Endothelial cell of umbilical vein (primary cell): ENCODE measurements at places on chromosomes 16 and 17.

GRCh38 chr16:23040246-23040645 is 109.0 kb downstream of the USP31 start:
- no peak for DNase-seq

GRCh38 chr16:72723781-72724180 is 324.1 kb downstream of the ZFHX3 start:
- DNase-seq, result no peak

DNA sequence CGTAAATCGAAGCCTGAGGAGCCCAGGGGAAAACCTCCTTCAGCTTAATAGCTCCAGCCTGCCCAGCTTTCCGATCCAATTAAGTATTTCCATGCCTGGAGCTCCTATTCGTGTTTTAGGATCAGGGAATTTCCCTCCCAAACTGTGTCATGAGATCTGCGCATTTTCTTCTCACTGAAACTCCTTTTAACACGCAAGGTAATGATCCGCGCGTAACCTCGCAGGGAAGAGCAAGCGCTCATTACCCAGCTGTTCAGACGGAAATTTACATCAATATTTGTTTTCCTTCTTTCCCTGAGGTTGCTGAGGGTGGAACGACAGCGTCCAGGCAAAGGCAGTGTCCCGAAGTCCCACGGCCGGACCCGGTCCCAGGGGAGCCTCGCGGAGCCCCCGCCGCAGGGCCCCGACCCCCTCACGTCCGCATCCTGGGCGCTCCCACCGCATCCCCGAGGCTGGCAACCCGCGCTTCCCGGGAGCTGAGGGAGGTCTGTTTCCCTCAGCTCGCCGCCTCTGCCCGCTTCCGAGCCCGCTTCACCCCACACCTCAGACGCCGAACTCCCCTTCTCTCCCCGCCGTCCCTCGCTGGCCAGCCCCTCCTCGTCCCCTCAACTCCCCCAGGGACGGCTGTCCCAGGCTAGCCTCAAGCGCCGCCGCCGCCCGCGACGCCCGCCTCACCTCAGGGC is 415 bp downstream of the ABCA5 start:
- peak; percentile 56 for DNase-seq

DNA sequence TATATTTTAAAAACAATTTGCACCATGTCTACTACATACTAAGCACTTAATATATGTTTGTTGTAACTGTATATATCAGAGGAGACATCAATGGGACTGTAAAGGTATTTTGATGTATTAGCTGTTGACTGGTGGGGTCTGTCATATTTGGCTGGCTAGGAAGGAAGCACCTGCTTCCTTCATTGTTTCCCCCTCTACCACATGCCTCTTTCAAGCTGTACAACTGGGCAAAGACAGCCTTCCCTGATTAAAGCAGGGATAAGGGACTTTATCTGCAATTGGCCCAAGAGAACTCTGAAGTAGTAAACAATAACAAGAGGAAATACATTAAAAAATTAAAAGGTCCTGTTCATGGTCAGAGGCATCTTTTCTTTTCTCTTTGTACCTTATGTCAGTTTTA is 5.5 kb upstream of the SLFN12L start:
- peak; percentile 85 for DNase-seq

GRCh38 chr17:52158450-52159042 is at the start of gene CA10:
Gene CA10 (minus strand): TSS chr17:52158714.
- DNase-seq, result no peak

GRCh38 chr17:16415031-16415924 is at the start of gene TRPV2:
Gene TRPV2 (plus strand): TSS chr17:16415571. CDS start chr17:16417669, 2,098 bp downstream.
- DNase-seq, result no peak

GRCh38 chr17:64777415-64778239 is 115.5 kb upstream of the SMURF2 start:
- no peak for DNase-seq

- DNase-seq, result no peak
Measured at GRCh38 chr17:80217703-80218362, 2.3 kb downstream of the SGSH start.

GRCh38 chr16:57284209-57284951 is at the start of gene PLLP:
Gene PLLP (minus strand): TSS chr16:57284672. CDS start chr16:57284540, 132 bp downstream.
- peak; percentile 38 for DNase-seq

DNA sequence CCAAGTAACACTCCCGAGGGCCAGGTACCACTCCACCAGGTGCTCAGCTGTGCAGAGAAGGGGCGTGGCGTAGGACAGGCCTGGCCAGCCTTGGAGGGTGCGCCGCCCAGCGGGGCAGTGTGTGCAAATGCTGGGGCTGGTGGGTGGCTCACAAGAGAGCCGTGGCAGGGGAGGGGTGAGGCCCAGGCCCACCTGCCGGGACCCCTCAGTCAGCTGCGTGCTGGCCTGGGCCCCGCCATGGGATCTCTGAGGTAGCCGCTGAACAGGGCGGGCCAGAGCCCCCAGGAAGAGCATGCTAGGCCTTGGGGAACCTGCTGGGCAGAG is 8.8 kb downstream of the TPSG1 start:
- no peak for DNase-seq

DNA sequence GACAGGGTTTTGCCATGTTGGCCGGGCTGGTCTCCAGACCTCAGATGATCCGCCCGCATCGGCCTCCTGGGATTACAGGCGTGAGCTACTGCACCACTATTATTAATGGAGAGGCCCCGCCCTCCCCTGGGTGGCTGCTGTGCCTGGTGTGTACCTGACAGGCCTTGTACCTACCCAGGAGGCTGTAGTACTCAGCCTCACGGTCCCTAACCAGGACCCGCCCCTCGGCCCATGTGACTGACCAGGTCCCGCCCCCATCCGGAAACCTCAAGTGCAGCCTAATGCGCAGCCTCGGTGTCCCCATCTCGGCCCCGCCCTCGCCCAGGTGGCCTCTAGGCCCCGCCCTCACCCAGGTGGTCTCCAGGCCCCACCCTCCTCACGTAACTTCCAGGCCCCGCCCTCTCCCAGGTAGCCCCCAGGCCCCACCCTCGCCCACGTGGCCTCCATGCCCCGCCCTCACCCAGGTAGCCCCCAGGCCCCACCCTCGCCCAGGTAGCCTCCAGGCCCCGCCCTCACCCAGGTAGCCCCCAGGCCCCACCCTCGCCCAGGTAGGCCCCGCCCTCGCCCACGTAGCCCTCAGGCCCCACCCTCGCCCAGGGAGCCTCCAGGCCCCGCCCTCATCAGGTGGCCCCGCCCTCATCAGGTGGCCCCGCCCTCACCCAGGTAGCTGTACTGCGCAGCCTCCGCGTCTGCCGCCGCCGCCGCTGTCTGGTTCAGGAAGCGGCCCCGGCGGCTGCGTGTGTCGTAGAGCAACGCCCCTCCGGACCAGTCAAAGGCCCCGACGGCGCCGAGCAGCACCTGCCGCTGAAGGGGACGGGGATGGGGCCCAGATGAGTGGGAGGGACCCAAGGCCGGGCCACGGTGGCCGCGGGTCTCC is 31.0 kb downstream of the HASPIN start:
- DNase-seq, result no peak

DNA sequence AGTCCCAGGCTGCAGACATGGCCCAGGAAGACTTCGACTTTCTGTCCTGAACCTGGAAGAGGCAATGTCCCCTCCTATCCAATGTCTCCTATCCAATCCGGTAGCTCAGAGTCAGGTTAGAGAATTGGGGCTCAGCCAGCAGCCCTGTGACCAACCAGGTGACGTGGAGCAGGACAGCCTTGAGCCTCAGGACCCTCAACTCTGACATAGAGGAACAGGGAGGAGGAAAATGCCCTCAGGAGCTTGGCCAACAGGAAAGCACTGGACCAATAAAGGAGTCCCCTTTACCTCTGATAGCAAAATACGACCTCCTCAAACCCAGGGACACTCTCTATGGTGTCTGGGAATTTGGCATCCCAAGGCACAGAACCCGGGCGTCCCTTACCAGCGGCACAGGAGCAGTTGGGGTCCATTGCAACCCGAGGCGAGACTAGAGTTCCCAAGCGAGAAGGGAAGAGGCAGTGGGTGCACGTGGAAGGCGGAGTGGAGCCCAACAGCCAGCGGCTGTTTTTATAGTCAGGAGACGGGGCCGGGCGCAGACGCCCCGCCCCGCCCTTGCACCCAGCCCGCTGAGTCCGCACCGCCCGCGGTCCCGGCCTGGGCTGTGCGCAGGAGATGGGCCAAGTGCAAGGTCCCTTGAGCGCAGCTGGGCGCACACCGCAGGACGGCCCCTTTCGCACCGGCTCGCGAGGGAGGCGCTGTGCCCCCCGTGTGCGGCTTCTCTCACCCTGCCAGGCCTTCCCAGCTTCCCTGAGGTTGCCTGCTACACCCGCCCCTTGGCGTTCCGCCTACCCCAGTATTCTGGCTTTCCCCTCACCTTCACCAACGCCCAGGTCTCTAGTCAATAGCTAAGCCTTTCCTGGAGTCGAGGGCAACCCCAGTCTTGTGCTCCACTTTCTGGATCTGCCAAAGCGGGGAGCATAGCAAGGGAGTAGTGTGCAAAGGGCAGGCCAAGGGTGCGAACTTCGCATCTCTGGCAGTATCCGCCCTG is at the start of gene MT1G:
Gene MT1G, minus strand, starts transcription at position 485 of the 991 bp plus-strand sequence. Its CDS starts 72 bp downstream, at position 413.
- no peak for DNase-seq

GRCh38 chr16:27983244-27983643 is 80.3 kb downstream of the GSG1L start:
- DNase-seq, result no peak

GRCh38 chr17:45908460-45908859 is 14.1 kb downstream of the MAPT start:
- DNase-seq, result no peak

GRCh38 chr16:21301168-21301894 is 23.2 kb upstream of the CRYM start:
- peak; percentile 79 for DNase-seq

DNA sequence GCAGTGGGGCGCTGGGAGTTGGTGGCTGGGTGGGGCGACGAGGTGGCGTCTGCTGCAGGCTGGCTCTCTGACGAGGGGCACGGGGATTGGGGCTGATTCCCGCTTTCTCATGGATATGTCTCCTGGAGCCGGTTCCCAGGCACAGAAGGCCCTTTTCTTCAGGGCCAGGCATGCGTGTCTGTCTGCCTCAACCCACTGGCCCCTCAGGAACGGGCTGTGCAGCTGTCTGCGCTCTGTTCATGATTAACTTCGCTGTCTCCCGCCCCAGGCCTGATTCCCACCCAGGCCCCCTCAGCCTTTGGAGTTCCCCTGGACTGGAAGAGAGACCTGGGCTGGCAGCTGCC is 53.1 kb downstream of the RAP1GAP2 start:
- DNase-seq, result no peak

- DNase-seq, result no peak
Measured at GRCh38 chr17:60959011-60959410, 281.4 kb downstream of the BCAS3 start.

GRCh38 chr17:28511858-28512461 is 5.8 kb downstream of the FOXN1 start:
- no peak for DNase-seq

DNA sequence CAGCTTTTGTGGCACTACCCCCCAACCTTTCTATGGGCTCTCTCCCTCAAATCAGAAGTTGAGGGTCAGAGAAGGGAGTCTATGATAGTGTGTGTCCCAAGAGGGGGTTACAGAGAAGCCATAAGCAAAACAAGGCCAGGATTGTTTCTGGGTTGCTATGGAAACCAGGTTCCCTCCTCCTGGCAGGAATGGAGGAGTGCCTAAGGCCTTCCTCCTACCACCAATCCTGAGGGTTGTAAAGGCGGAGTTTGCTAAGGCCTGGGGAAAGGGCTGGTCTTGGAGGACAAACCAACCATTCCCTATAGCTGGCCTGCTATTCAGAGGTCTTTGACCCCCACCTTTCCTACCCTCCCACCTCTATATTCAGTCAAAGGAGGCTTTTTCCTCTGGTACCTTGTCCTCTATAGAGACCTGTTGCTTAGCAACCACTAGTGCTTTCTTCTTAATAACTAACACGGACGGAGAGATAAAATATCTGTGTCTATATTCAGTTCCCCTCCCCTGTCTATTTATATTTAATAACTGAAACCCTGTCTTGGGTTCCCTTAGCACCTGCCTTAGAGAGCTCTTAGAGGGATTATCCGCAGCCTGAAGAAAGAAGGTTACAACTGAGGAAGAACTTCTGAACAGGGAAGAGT is 43.4 kb downstream of the NEUROD2 start:
- DNase-seq, result no peak

- no peak for DNase-seq
Measured at GRCh38 chr16:84652566-84652965, 4.3 kb downstream of the KLHL36 start.

- no peak for DNase-seq
Measured at GRCh38 chr16:13270602-13271001, 369.2 kb downstream of the SHISA9 start.

GRCh38 chr16:19822533-19822932 is 62.1 kb downstream of the GPRC5B start:
- no peak for DNase-seq

DNA sequence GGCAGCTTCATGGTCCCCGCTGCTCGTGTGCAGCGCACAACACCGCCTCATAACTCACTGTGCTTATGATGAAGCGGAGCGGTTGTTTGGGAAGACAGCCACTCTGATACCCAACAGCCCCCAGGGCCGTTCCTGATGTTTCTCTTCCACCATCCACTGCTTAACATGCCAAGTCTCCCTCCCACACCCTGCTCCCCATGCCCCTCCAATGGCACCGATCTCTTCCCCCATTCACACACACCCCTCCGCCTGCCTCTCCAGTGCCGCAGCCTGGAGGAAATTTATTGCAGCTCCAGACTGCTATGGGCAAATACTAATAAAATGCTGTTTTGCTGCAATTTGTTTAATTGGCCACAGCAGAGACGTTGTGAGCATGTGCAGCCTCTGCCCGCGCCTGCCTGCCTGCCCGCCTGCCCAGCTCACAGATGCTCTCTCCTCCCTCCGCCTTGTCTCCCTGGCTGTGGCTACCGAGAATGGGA is 80.3 kb upstream of the LHX1 start:
- no peak for DNase-seq

GRCh38 chr17:45364531-45365390 is 47.9 kb upstream of the MAP3K14 start:
- peak; percentile 30 for DNase-seq

DNA sequence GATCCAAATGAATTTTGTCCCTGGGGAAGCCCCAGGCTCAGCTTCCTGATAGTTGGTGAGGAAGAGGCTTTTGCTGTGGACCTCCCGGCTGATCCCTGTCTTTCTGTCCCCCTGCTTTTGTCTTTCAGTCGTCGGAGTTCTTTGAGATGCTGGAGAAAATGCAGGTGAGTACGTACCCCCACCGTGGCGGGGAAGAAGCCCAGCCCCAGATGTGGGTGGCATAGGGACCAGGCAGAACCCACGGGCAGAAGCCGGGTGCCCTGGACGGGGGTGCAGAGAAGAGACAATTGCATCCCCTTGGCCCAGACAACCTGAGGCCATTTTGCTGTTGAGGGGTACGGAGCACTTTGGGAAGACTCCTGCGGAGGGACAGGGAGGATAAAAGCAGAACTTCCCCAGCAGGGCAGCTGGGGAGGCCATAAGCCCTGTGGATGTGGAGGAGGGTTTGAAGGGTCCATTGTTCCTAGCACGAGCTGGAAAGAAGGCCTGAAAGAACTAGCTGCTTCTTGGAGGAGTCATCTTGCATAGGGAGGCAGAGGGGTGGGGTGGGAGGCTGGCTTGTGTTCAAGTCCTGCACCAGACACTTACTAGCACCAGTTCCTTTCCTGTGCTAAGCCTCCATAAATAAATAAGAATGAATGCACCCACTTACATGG is 105.6 kb downstream of the OR1D5 start:
- no peak for DNase-seq

DNA sequence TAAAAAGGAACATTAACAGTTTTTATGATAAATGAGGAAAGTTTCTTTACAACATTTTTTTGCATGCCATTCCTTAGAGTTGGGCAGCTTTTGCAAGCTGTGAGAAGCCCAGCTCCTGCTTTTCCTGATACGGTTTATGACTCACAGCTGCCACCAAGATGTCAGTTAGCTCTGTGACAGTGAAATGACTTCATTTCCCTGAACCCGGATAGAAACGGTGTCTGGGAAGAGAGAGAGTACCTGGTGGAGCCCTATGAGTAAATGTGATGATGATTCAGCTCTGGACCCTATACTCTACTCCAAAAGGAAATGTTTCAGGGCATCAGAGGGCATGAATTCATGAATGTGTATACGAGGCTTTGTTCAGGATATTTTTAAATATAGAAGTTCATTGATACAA is 366.3 kb upstream of the HSBP1 start:
- peak; percentile 22 for DNase-seq
